ENCODE measurements at places on chromosomes 12 and 14.

DNA sequence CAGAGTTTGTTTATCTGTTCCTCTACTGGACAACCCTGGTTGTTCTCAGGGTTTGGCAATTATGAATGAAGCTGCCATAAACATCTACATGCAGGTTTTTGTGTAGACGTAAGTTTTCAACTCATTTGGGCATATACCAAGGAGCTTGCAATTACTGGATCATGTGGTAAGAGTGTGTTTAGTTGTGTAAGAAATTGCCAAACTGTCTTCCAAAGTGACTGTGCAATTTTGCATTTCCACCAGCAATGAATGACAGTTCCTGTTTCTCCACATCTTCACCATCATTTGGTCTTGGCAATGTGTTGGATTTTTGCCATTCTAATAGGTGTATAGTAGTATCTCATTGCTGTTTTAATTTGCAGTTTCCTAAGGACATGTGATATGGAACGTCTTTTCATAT, 39.8 kb upstream of the FBXO33 start:
- DNase-seq, result no peak

GRCh38 chr14:26709019-26709418, 111.2 kb upstream of the NOVA1 start:
- DNase-seq, result no peak

GRCh38 chr14:50344876-50345563, 32.9 kb downstream of the DMAC2L start:
- DNase-seq, result no peak

DNA sequence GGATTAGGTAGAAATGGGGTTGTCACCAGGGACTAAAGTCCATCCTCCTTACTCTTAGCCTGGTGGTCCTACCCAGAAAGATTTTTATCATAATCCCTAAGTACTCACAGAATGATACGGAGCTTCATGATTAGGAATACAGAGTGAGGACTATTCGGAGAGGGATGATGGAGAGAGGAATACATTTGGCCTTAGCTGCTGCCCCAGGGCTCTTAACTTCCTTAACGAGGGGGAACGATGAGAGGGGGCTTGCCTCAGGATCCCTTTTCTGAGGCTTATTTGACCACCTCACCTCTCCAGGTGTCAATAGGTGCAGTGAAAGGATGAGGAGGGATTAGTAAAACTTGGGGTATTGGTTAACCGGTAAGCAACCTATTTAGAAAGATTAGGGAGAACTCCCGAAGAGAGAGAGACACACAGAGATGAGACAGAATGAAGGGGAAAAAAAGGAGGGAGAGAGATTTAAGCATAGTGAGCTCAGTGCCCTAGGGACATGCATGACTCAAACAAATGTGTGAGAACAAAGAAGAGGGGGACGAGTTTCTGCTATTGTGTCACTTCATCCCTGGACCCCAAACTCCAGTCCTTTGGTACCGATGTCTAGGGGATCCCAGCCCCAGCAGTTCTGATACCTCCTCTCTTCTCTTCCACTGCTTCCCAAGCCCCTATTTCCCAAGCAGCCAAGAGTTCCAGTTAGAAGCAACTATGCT, 1.1 kb downstream of the NFE2 start:
- no peak for DNase-seq

- DNase-seq, result no peak
Measured at GRCh38 chr12:59151243-59151642, 230.9 kb upstream of the LRIG3 start.

DNA sequence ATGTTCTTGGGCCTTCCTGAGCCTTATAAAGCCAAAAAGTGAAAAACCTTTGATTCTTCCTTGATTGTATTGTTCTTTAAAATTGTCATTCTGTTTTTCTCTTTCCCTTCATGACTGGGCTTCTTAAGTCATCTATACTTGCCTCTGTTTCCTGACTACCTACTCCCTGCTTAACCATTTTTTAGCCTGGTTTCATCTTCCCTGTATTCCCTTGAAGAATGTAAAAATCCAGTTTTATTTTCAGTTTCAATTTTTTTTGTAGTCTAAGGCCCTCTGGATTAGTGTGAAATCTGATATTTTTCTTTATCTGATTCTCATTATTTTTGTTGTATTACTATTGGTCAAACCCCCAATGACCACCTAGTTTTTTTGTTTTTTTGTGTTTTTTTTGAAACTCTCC, 46.3 kb downstream of the APAF1 start:
- DNase-seq, result no peak

GRCh38 chr14:88882236-88882635, 57.8 kb downstream of the TTC8 start:
- no peak for DNase-seq

DNA sequence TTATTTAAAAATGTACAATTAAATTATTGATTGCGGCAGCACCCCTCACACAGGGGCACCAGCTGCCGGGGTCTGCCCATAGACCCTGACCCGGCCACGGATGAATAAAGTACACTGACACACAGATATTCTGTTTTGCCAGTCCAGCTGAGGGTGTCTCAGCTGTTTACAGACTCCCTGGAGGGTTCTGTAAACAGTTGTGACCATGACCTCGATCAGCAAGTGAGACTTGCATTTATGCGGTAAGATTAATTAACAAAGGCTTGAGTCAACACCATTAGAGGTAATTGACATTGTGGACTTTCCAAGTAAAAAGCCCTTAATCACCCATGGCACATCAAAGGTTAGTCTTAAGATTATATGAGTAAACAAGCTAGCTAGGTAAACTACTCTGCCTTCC, 94.3 kb downstream of the FUT8 start:
- no peak for DNase-seq

DNA sequence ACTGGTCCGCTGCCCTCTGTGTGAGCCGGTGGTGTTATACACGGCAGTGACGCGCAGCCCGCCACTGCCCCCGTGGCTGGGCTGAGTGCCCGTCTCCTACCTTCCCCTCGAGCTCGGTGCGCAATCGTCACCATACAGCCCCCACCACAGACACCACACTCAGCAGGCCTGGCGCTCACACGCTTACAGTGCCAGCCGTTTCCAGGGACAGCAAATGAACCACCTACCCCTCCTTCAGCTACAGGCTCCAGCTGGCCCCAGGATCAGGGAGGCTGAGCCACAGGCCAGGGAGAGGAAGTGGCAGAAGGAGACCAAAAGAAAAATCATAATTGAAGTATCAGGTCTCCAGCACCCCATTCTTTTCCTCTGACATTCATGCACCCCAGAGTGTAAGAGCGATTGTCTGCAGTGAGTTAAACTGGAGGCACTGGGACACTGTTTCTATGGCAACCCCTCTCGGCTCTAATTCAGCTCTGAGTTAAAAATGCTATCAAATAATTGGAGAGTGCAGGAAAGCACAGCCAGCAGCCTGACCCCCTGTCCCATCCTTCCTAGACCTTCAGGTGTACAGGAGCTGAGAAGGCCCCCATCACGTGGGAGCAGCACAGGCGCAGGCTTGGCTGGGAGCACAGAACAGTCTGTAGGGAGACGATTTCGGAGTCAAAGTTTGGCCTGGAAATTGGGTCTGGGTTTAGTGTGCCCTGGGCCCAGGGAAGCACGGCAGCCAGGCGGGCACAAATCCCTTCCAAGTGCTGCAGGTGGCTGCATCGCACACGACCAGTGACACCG, 18.0 kb downstream of the LRTM2 start:
- no peak for DNase-seq

GRCh38 chr12:120628919-120629318, 11.5 kb upstream of the CABP1 start:
- no peak for DNase-seq

All from urothelium cell line (cell line).